ENCODE measurements at places on chromosomes 12 and 14.

DNA sequence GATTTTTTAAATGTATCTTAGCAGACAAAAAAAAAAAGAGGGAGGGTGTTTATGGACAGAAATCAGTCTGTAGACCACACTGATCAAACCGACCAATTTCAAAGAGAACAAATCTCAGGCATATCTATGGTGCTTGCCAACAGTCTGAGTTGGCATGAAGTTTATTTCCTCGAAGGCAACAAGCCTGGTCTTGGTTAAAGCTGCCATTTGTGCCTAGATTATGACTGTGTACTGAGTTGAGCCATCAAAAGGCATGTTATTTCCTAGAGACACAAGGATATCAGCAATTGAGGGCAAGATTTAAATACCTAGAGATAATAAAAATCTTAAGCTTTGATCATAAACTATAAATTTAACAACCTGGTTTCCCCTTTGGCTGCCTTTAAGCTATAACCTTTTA is 119.2 kb downstream of the SLC2A13 start:
- DNase-seq, result no peak

GRCh38 chr12:75782069-75782581 is 249.5 kb downstream of the PHLDA1 start:
- no peak for DNase-seq

DNA sequence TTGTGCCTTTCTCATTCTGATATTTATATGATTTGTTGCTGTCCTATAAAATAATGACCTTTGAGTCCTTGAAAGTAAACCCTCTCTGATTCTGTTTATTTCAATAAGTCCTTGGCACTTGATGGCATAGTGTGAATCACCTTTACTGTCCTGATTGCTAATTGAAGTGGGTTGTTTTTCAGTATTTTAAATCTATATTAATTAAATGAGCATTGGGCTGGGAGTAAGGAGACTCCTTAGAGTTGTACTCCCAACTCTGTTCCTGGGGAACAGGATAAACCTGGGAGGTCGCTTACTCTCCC is 235.7 kb downstream of the EGLN3 start:
- no peak for DNase-seq

DNA sequence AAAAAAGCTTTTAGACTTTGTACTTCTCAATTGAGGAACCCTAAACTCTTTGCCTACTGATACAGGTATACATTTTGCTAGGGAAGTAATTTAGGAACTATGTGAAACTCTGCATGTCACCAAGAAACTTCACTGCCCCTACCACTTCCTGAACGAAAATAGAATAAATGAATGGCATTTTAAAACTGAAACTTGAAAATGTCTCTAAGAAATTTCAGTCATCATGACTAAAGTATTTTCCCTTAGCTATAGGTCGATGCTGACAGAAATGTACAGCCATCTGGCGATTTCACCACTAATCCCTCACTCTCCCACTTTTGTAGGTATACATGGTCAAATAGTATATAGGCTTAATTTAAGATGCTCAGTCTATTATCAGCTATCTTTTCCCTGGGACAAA is 194.9 kb upstream of the SYT10 start:
- no peak for DNase-seq

GRCh38 chr14:21210023-21210422 is 54.2 kb upstream of the OR5AU1 start:
- DNase-seq, result no peak

All from omental fat pad (tissue), 4 donors.